ENCODE measurements at places on chromosomes 3 and 15.

DNA sequence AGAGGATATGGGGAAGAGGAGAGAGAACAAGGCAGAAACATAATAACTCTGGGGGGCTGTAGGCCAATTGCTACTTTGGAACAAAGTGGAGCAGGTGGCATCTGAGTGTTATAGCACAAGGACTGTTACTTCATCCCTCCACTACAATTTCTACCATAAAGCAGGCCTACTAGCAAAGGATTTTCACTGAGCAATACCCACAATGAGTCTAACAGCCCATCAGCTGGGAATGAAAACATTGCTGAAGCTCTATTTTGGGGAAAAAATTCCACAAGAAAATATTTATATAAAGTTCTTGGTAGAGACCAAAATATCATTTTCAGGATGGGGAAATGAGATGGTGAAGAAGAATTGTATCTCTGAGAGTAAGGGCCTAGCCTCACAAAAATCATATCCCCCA is 3.6 kb upstream of the SHC4 start:
- DNase-seq, result no peak

DNA sequence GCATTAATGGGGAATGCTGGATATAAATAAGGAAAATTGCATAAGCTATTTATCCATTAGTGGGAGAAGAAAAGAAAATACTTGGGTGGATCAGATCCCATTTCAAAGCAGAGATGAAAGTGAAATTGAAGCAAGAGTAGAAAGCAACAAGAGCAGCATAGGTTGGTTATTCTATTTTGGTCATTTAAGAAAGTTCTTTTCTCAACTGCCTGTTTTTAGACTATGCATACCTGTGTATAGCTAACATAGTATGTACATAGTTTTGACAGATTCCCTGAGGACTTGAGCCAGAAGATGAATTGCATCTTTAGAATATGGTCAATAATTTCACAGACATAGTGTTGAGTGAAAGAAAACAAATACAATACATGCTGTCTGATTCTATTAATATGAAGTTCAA is 29.0 kb upstream of the DENND4A start:
- DNase-seq, result no peak

GRCh38 chr3:98869391-98869790 is 32.1 kb downstream of the DCBLD2 start:
- no peak for DNase-seq

DNA sequence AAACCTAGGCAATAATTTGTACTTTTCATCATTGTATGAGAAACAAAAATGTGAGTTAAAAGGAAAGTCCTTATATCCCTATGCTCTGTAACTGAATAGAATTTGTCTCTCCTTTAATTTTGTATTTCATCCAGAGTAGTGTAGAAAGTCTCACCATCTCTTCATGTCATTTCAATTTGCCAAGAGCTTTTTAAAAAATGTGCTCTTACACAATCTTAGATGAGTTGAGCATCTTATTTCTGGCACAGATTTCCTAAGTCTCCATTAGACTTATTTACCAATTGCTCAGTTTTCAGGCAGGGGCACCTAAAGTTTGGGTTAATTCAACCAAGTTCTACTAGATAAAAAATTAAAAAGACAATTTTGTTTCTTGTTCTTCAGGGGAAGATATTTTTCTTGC is 201.5 kb upstream of the RBMS3 start:
- DNase-seq, result no peak

DNA sequence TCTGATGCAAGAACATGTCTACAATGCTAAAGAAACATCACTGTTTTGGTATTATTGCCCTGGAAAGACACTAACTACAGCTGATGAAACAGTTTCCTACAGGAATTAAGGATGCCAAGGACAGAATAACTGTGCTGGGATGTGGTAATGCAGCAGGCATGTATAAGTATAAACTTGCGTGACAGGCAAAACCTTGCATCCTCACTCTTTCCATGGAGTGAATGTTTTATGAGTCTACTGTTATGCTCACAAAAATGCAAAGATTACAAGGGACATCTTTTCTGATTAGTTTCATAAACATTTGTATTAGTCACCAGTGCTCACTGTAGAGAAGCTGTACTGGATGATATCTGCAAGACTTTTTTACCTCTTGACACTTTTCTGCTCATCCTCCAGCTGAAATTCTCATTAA is 143.6 kb downstream of the NAALADL2 start:
- no peak for DNase-seq

DNA sequence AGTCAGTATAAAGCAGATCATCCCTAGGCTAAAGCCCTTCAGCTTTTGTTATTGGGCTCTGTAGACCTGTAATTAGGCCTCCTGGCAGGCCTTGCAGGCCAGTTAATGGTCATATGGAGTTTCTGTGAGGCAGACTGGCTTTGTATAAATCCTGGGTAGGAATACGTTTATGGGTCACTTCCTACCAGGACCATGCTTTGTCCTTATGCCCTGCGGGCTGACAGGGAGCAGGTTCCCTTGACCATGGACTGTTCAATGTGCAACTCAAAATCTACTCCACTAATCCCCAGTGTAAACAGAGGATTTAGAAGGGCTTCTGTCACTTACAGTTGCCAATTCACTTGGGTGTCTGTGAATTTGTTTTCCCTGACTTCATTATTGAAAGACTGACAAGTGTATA is 202.7 kb upstream of the MLF1 start:
- no peak for DNase-seq

GRCh38 chr15:25478313-25478712 is 39.5 kb upstream of the UBE3A start:
- no peak for DNase-seq

DNA sequence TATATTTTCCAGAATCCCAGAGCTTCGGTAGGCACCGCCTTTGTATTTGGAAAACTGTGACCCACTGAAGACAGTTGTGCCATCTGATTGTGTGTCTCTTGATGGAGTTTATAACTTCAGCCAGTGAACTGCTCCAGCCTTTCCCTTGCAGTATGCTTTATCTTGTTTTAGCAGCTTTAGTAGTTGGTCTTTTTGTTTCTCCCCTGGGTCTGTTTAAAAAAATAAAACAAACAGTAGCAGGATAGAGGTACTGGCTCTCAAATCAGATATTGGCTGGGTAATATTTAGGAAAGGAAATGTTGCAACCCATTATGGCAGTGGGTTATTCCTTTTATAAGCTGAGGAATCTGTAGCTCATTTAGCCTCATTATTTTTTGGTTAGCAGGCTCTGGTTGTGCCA is 151.5 kb upstream of the BFSP2 start:
- DNase-seq, result no peak

Data from renal pelvis (tissue), 12 donors.